ENCODE measurements at places on chromosomes 1 and 21.

DNA sequence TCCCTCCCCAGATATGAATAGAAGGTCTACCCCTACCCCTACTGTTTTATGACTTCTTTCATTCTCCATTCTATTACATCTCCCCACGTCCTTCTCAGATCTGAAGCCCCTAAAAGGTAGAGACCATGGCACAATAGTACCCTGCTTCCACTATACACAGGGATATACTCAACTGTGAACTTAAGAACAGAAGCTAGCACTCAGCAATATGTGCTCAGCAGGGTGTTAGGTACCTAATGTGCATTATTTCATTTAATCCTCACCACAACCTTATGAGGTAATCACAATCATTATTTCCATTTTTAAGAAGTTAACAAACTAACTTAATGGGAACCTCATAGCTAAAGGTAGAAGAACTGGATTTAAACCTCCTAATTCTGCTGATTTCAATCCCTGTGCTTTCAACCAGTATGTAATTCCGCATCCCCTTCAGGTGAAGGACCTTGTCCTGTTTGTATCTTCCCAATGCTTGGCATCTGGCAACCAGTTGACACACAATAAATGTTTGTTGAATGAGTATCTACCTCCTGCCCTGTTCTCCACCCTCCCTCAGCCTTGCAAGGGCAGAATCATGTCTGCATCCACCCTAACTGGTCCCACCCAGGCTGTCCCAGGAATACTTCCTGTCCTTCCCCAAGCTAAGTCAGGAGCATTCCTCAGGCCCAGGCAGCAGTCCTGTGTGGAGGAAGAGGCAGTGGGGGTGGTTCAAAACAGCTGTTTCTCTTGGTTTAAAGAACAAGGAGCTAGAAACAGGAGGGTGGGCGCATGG lies 6.5 kb downstream of the DENND2D start:
- DNase-seq, result no peak

GRCh38 chr1:165854101-165854845 lies 26.9 kb downstream of the UCK2 start:
- no peak for DNase-seq

DNA sequence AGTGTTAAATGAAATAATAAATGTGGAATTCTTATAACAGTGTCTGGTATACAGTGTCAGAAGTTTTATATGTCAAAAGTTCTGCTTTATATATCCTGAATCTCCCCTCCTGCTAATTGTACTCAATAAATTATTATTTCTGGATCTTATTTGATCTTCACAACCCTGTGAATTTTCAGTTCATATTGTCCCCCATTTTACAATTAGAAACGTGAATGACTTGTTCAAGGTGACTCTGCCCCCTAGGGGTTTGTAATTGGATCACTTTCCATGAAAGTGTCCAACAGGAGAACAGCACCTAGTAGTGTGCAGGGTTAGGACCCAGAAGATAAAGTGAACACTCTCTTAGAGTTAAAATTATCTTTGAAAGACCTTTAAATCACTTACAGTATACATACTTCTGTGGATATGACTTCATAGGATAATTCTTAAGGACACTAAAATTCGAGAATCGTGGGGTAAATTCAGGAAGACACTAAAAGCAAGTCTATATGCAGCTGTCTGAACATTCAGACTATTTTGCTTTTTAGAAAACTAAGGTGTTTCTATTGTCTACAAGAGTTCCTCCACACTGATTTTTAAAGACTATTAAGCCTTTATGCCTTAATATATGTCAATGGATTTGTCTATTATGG lies 4.5 kb upstream of the DDR2 start:
- peak; percentile 19 for DNase-seq

DNA sequence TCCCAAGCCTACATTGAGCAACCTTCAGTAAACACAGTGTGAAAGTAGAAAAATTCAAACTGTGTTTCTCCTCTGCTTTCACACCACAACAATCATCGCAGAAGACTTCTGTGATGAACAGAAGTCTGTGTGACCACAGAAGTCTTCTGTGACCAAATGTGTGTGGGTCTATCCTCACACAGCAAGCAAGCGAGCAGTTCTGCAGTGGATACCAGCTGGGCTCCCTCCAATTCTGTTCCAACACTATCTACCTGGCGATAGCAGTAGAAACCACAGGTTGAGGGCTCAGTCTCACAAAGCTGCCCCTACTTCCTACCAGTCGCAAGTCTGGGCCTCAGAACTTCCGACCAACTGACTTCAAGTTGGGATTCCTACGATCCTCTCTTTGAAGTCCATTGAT lies 21.0 kb upstream of the RAP1A start:
- DNase-seq, result no peak

DNA sequence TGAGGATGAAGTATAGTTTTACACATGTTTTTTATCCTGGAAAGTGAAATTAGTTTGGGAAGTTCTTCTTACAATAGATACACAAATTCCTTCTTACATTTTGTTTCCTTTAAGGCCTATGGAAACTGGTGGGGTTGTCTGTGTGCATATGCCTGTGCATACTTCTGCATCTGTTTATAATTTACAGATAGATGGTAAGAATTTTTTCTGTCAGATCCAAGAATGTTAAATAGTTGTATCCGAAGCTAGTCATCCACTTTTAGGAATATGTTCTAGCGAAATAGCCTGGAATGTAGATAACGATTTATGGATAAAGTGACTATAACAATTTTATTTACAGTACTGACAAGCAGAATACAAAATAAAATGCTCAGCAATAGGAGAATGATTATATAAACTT lies 194.1 kb downstream of the ROR1 start:
- no peak for DNase-seq

DNA sequence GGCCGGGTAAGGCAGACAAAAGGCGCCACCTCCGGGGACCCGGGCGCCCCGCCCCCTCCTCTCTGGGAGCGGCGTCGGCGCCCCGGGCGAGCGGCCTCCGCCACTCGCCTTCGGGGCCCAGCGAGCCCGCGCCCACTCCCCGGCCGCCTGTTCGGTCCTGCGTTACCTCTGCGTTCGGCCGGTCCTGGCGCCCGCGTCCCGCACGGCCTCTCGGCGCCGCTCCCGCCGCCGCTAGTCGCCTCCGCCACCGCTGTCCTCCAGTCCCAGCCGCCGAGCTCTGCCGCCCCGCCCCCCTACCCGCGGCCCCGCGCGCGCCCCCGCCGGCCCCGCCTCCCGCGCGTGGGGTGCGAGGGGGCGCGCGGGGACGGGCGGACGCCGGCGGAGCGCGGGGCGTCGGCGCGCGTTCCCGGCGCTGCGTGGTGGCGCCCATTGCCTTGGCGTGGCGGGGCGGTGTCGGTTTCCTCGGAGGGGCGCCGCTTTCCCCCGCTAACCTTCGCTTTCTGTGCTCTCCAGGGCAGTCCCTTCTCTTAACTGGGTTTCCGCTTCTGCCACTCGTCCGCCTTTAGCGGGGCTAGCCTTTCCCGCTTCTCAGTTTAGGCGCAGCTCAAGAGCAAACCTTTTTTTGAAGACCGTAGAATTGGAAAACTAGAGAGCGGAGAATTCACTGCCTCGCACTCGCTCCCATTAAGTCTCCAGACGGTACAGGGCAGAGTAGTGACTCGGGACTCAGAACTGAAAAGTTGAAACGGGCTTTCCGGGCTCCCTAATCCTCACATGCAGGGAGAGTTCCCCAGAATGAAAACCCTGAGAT lies at the start of gene HP1BP3:
TSS of gene HP1BP3 (minus strand) at position 279 of the 811 bp plus-strand sequence. CDS start 6,867 bp downstream, outside the sequence.
- DNase-seq, result peak; percentile 82

- DNase-seq, result no peak
These were observed 7.4 kb upstream of the ATP2B4 start for GRCh38 chr1:203619091-203619780.

DNA sequence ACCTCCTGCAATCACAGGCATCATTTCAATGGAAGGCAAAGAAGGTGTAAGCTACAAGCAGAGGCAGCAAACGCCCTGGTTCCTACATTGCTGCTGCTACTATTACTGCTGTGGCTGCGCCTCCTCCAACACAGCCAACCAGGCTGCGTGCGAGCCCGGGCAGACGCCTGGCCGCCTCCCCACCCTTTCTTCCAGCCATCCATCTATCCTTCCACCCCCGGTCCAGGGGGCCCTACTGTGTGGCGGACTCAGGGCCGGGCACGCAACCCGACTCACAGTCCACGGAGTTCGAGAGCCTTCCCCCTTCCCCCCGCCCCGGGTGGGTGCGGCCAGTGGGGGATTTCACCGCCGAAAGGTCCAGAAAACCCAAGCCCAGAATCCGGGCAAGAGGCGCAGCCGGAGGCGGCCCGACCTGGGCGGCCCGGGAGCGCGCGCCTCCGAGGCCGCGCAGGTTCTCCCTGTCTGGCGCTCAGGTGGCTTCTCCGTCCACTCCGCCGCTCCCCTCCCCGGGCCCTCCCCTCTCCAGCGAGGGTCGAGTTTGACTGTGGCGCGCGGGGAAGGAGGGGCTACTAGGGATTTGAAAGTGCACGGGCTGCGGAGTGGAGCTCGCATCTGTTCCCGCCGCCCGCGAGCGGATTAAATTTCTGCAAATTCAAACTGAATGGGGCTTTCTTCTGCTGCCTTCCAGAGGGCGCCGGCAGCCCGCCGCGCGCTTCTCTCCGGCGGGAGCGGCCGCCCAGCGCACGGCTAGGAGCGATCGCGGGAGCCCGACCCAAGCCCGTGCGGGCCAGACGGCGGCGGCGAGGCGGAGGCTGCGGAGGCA lies at the start of gene HUNK:
TSS of gene HUNK (plus strand) at position 569 of the 823 bp plus-strand sequence. CDS start 655 bp downstream, outside the sequence.
- peak; percentile 76 for DNase-seq

- no peak for DNase-seq
These were observed 7.2 kb downstream of the PTP4A2 start for GRCh38 chr1:31930836-31931592.

- no peak for DNase-seq
These were observed 12.2 kb downstream of the ZDHHC18 start for GRCh38 chr1:26838474-26839338.

- no peak for DNase-seq
These were observed 14.4 kb downstream of the CYP4B1 start for GRCh38 chr1:46812996-46813857.

GRCh38 chr1:116794804-116795481 lies 40.7 kb downstream of the CD2 start:
- no peak for DNase-seq

- no peak for DNase-seq
These were observed 23.4 kb downstream of the NFASC start for GRCh38 chr1:204894031-204894430.

DNA sequence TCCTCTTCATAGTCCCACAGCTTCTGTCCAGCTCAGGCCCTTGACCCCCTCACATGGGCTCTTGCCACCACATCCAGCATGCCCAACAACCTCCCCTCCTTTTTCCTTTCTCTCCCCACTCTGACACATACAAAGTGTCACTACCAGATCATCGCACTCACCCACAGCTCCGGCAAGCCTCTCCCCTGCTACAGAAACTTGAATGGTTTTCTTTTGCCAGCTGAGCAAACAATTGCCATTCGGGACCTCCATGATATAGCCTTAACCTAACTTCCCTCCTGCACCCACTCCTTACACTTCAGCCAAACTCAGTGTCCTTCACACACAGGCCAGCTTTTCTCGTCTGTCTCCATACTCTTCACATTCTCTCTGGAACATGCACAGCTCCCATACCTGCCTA lies 43.3 kb downstream of the MAB21L3 start:
- DNase-seq, result no peak

GRCh38 chr1:95043141-95043980 lies 29.4 kb downstream of the ALG14 start:
- peak; percentile 89 for DNase-seq

DNA sequence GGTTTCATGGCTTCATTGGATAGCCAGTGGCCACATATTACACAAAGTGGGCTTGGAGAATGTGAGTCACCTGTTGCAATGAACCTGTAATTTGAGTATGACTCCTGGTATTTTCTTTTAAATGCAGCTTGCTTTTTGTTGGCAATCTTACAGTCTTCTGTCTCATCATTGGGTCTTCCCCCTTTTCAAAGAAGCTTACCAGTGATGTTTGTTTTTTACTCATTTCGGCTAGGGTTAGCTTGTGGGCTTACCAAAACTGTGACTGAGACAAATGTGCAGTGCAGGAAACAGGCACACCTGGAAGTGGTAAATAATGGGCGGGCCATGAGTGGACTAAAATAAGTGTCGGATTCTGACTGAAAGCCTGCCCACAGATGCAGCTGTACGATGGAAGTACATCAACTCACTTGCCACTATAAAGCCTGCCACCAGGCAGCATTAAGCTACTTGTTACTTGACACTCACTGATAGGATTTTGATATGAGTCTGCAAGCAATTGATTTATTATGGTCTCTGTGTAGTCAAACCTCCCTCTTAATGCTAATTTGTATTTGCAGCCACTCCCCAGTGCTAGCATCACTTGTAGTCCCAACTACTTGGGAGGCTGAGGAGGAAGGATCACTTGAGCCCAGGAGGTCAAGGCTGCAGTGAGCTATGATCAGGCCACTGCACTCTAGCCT lies 4.2 kb downstream of the HHAT start:
- DNase-seq, result no peak

- no peak for DNase-seq
These were observed 11.5 kb downstream of the ALDH4A1 start for GRCh38 chr1:18890706-18891425.

- peak; percentile 98 for DNase-seq
These were observed 46.5 kb downstream of the RAP1GAP start for GRCh38 chr1:21622466-21623315.

Data from iPS-NIHi11 (cell line).